ENCODE measurements at places on chromosomes 13 and 19.

GRCh38 chr13:76808927-76809326 is 77.3 kb downstream of the KCTD12 start:
- no peak for DNase-seq

- no peak for DNase-seq
Observed at GRCh38 chr13:50365408-50366391, 350.5 kb downstream of the KCNRG start.

DNA sequence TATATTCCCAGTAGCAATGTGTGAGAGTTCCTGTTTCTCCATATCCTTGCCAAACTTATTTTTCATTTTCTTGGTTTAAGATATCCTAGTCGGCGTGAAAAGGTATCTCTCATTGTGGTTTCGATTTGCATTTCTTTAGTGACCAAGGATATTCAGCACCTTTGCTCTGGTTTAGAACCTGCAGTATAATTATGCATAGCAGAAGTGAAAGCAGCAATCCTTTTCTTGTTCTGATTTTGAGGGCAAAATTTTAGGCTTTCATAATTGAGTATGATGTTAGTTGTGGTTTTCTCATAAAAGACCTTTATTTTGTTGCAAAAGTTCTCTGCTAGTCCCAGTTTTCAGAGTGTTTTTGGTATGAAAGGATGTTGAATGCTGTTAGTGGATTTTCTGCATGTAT is 491.0 kb downstream of the FGF9 start:
- no peak for DNase-seq

- DNase-seq: no peak
Observed at GRCh38 chr13:21938168-21938567, 267.3 kb downstream of the FGF9 start.

DNA sequence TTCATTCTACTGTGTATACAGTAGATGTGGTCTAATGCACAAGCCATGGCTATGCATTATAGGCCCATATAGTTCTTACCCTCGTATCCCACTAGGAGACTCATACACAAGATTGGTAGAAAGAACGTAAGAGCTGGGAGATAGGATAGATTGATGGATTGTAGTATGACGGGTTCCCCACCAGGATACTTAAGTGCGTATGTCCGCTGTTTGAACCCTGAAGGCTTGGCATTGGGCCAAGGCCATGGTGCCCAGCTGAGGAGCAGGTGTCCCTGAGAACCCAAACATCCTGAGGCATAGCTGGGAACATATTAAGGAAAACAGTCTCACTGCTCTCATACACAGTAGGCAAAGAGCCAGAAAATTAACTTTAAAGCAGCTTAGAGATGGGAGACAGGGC is 617.5 kb upstream of the KLF12 start:
- no peak for DNase-seq
